GM23248 (cell line): ENCODE measurements at places on chromosomes 2 and 18. TPM values are rescaled to one million over a fixed set of nuclear protein-coding genes. Genes with fewer than 3 reads are reported as not detected.

FAM228A gene
- 2.1 TPM in 1 of 2 replicates, not detected in the other for total RNA-seq

PAIP2B gene
- total RNA-seq = under 0.01 TPM in 2 replicates

MSTN gene
- total RNA-seq = 0.11 and 0.51 TPM in 2 replicates

ERLEC1 gene
- 98.8 and 107 TPM in 2 replicates for total RNA-seq

- peak; percentile 15 for DNase-seq
Observed at GRCh38 chr2:153059338-153060052, 341.1 kb downstream of the ARL6IP6 start.

GRCh38 chr2:162732946-162733698 lies 105.4 kb downstream of the KCNH7 start:
- no peak for DNase-seq

GRCh38 chr2:233369897-233370685 lies 15.8 kb downstream of the DGKD start:
- DNase-seq = no peak
